ENCODE measurements at places on chromosomes 6 and 20.

- DNase-seq = no peak
These were observed 709 bp upstream of the ZNF76 start for GRCh38 chr6:35258858-35259193.

DNA sequence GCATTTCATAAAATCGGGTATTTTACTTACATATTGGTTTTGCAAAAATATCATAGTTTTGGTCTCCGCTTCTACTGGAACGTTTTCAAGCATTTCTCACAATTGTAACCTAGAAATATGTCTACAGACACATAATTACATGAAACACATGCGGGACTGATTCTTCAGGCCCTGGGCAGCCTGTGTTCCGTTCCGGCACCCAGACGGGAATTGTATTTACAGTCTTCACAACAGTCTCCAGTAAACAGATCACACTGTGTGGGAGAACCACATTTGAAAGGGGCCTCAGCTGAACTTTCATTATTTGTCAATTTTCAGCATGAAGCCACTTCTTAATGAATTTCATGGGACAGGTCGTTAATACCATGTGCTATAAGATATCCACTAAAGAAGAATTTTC is 196.9 kb downstream of the DST start:
- DNase-seq = no peak

DNA sequence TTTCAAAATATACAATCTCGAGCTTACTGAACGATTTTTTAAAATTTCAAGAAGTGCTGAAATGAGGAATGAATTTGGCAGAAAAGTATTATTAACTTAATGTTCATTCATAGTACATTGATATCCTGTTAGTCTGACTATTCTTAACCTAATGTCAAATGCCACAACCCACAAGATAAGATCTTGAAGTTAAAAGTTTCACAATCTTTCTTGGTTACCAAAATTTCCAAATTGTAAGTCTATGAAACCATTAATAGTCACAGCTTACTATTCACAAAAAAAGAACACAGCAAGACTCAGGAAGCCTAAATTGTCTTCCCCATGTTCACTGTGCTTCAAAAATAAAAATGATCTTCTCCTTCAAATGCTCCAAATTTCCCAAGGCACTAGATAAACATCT is 71.3 kb downstream of the HACE1 start:
- DNase-seq = no peak

- DNase-seq = no peak
These were observed 43.9 kb upstream of the EEF1A1 start for GRCh38 chr6:73564578-73565345.

DNA sequence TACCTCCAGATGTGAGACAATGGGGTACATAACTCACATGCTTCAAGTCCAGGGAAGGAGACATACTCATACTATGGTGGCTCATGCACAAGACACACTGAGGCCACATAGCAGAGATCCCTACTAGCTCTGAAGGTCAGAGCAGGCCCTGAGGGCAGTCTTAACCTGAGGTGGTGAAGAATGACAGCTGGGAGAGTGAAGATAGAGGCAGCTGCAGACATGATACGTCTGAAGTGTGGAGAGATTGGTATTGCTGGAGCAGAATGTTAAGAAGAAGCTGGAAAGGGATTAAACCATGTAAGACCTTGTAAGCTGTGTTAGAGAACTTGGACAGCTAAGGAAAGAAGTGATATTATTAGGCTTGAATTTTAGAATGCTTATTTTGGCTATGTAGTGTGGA is 32.9 kb downstream of the PGM3 start:
- no peak for DNase-seq

DNA sequence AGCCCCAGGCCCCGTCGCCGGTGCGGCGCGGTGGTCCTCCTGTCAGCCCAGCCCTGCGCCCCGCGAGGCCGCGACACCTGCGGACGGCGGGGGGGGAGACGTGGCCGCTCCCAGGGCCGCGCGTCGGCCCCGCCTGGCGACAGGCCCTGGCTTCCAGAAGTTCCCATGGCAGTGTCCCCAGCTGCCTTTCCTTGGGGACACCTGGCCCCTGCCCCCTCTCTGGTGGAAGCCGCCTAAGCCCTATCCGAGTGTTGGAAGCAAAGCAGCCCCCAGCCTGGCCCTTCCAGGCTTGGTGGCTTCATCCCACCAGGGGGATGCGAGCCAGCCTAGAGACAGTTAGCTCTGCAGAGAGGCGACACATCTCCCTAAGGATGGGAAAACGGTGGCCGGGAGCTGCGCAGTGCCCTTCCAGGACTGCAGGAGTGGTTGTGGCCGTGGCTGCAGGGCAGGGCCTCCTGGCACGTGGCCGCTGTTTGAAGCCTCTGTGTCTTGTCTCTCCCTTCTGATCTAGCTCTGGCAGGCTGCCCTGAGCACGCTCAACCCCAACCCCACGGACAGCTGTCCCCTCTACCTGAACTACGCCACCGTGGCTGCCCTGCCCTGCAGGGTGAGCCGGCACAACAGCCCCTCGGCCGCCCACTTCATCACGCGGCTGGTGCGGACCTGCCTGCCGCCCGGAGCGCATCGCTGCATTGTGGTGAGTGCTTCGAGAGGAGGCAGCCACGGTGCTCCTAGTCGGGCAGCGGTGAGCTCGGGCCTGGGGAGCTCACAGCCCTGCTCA is 816 bp downstream of the NPEPL1 start:
- DNase-seq = no peak

DNA sequence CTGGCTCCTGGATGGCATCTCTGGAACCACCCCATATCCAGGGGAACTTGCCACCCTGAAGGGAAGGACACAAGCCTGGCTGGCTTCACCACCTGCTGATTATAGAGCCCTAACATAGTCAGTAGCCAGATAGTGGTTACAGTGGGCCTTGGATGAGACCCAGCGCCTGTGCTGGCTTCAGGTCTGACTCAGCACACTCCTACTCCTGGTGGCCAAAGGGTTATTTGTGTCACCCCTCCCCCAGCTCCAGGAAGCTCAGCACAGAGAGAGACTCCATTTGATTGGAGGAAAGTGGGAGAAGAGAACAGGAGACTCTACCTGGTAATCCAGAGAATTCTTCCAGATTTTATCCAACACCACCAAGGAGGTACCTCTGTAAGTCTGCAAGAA is 12.8 kb downstream of the SNX14 start:
- no peak for DNase-seq

DNA sequence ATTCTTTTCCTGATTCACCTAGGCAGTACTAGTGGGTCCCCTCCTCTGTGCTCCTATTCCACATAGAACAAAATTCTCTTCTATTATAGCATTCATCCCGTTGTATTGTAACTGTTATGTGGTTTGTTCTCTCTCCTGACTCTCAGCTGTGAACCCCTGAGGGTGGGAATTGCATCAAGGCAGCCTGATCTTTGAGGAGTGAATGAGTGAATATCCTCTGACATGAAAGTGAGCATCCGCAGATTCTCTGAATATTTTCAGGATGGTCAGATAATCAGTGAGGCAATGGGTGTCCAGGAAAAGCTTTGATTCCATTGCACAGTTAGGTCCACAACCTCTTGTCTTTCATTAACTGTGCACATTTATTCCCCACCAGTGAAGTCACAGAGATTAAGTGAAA is 67.6 kb upstream of the SLC22A23 start:
- DNase-seq = no peak

GRCh38 chr20:57390604-57391438 is at the start of gene RBM38:
Gene RBM38, plus strand, starts transcription at chr20:57391396. Its CDS starts 186 bp downstream, at chr20:57391582.
- peak; percentile 63 for DNase-seq

- DNase-seq = no peak
These were observed 1.7 kb upstream of the ENTPD6 start for GRCh38 chr20:25193843-25194242.

DNA sequence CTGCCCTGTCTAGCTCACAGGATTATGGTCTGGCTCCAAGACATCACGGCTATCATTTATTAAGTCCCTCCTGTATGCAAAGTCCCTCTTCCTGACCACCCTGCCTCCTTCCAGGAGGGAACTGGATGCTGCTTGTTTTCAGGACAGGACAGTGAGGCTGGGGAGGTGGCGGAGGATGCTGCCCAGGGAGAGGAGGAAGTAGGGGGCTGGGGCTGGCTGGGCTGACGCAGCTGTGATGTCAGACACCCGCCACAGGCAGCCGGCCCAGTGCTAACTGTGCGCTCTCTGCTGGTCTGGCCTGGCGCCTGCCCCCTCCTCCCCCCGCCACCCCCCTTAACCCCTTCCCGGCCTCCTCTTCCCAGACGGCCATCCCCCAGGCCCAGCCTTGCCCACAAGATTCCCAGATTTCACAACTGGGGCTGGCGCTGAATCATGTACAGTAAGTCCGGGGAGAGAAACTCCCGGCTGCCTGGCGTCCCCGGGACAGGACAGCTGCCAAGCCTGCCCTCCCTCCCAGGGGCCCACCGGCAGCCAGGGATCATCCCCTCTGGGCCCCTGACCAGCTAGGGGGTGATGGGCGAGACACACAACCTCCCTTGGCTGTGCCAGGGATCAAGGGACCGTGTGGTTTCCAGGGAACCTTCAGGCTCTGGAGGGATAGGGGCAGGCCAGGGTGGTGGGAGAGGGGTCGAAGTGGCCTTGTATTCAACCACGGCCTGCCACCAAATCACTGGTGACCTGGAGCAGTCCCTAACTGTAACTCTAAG is 118.1 kb downstream of the CEBPB start:
- DNase-seq = no peak

- DNase-seq = no peak
These were observed 67.0 kb downstream of the RSPO3 start for GRCh38 chr6:127185437-127185995.

DNA sequence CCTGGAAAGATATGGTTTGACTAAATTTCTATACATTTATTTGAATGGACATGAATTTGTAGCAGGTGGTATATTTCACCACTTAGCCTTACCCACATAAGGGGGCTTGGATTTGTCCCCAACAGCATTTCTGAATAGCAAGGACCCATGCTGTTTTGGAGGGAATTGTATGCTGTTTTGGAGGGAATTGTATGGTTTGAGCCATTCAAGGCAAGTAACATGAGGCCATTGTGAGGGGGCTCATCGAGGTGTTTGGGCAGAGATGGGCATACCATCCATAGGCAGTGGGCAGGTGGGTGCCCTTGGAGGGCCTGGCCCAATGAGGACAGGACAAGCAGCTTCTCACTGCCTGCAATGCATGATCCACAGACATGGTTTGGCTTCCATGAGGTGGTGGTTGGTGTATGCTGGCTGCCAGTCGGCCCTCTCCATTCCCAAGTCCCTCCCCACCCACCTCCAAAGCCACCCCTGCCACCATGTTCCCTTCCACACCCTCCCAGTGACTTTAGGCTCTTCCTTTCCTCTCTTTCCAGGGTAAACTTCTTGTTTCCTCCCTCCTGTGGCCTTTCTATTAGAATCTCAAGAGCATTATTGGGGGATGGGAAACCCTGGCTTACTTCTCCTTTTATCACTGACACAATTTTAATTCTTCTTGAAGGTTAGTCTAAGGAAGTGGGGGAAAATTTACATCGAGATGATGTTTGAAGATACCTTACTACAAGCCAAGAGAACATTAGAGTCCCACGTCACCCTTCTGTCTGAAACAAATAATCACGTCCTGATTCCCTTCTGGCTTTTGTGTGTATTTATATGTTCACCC is 13.2 kb upstream of the PXDC1 start:
- no peak for DNase-seq

GRCh38 chr6:54291738-54292137 is 16.5 kb upstream of the TINAG start:
- DNase-seq = no peak

Data from activated naive CD4-positive, alpha-beta T cell (primary cell).